Calu3 (cell line): ENCODE measurements at places on chromosomes 11 and 22. TPM values are rescaled to one million over a fixed set of nuclear protein-coding genes. Genes with fewer than 3 reads are reported as not detected.

DNA sequence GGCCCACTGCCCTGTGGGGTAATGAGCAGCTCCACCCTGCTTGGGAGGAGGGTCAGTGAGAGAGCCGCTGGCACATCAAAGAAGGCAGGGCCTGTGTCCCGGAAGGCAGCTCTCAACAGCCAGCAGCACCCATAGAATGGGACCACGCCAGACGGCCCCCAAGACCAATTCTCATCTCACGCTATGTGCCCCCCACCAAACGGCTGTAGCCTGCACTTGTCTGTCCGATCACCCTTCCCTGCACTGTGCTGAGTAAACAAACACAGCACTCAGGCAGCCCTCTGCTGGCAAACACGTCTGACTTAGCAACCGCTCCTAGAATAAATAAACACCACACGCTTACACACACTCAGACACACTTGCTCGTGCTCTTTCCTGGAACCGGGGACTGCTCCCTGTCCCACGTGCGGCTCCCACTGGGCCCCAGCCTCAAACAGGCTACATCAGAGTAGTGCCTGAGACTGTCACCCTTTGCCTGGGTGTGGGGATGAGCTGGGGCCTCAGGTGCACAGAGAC, 53.2 kb upstream of the CDON start:
- H3K36me3 ChIP-seq: no peaks in the 10 kb centered on the region
- peak; percentile 65 for DNase-seq
- H3K27me3 ChIP-seq: no peaks in the 10 kb centered on the region
- H3K4me1 ChIP-seq: peaks cover 16% of the 10 kb centered on the region
- peak overlapping the region; percentile 35 for H3K27ac ChIP-seq

The LINC01488 gene
- total RNA-seq: not detected in 2 replicates

The MRGPRF gene
- total RNA-seq: 0.14 and 0.15 TPM in 2 replicates

GRCh38 chr22:23569716-23570115, 10.4 kb downstream of the IGLL1 start:
- H3K36me3 ChIP-seq: peaks cover 6% of the 10 kb centered on the region
- DNase-seq: no peak
- H3K27ac ChIP-seq: no peak overlapping the region
- H3K27me3 ChIP-seq: peaks cover 81% of the 10 kb centered on the region
- H3K4me3 ChIP-seq: no peak overlapping the region

DNA sequence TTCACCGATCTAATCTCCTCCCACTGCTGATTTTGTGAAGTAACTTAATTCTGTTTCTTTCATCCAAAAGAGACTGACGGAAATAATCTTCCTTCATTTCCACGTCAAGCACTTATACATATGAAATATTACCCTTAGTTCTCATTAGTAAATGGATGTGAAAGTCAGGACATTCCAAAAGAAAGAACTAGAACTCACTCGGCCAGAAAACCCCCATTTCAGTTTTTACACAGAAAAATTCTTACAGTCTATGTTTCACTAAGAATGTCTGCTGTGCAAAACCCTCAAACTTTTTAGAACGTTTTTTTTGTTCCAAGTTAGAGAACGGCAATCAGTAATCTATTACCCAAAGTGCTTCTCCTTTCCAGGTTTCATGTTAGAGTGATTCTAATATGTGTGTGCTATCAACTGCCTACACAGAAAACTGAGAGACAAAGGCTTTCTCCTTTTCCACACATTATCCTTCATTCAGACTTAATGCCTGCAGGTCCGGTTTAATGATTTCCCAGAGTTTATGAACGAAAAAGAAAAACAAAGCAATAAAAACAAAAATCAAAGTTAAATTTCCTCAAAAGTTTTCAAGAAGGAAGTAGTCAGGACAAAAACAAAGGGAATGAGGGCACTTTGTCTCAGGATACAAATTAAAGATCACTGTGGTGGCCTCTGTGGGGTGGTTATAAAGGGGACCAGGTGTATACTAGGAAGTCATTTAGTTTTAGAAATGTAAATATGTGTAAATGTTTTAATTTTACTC, 11.3 kb upstream of the SESN3 start:
- H3K36me3 ChIP-seq: no peaks in the 10 kb centered on the region
- no peak overlapping the region for H3K27ac ChIP-seq
- H3K4me3 ChIP-seq: no peak overlapping the region
- H3K4me1 ChIP-seq: no peaks in the 10 kb centered on the region
- DNase-seq: no peak
- H3K27me3 ChIP-seq: no peaks in the 10 kb centered on the region

GRCh38 chr11:47186076-47186699, at the start of gene PACSIN3:
Gene PACSIN3, minus strand, starts transcription at chr11:47186434. Its CDS starts 3,707 bp downstream, at chr11:47182727.
- H3K4me1 ChIP-seq: peaks cover 9% of the 10 kb centered on the region
- H3K27me3 ChIP-seq: no peaks in the 10 kb centered on the region

The SERPING1 gene
- total RNA-seq: 61.8 and 112 TPM in 2 replicates

The PGA4 gene
- not detected in 2 replicates for total RNA-seq

The CNGA4 gene
- 0.32 TPM in 1 of 2 replicates, not detected in the other for total RNA-seq

DNA sequence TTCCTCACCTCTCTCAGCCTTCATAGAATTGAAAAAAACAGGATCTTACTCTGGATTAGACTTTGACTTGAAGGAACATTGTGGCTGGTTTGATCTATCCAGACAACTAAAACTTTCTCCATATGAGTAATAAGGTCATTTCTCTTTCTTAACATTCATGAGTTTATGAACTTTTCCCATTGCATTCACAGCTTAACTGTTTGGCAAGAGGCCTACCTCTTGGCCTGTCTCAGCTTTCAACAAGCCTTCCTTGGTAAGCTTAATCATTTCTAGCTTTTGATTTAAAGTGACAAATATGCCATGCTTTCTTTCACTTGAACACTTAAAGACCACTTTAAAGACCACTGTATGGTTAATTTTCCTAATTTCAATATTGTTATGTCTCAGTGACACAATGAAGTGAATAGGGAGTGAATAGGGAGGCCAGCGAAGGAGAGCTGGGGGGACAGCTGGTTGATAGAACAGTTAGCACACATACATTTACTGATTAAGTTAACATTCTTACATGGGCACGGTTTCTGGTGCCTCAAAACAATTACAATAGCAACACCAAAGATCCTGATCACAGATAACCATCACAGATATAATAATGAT, 17.0 kb downstream of the IMMP1L start:
- no peak overlapping the region for H3K27ac ChIP-seq
- peaks cover 5% of the 10 kb centered on the region for H3K36me3 ChIP-seq
- H3K27me3 ChIP-seq: no peaks in the 10 kb centered on the region

- no peak overlapping the region for H3K27ac ChIP-seq
- H3K36me3 ChIP-seq: peaks cover 50% of the 10 kb centered on the region
- no peaks in the 10 kb centered on the region for H3K4me1 ChIP-seq
- DNase-seq: peak; percentile 84
Observed at GRCh38 chr11:61776561-61777075, 15.8 kb downstream of the TMEM258 start.

The FZD4 gene
- 2.5 and 2.7 TPM in 2 replicates for total RNA-seq

The OR6M1 gene
- not detected in 2 replicates for total RNA-seq

- no peak for DNase-seq
- no peak overlapping the region for H3K4me3 ChIP-seq
- no peaks in the 10 kb centered on the region for H3K27me3 ChIP-seq
- peaks cover 8% of the 10 kb centered on the region for H3K36me3 ChIP-seq
- peaks cover 15% of the 10 kb centered on the region for H3K4me1 ChIP-seq
- no peak overlapping the region for H3K27ac ChIP-seq
Observed at GRCh38 chr11:130115218-130115617, 44.4 kb upstream of the ST14 start.

DNA sequence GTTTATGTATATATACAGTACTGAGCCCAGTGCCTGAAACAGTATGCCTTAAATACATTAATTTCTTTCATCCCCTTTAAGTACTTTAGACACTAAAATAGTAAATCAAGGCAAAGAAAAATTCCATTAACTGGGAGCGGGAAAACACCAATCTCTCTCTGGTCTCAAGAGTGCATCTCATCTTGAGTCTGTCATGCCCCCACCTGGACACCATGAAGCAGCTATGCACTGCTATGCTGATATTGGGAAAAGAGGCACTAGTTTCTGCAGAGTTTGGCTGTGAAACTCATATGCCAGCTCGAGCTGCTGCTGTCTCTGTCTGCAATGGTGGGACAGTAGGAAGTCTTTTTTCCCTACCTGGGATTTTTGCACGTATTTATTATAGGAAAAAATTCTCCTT, 754.4 kb upstream of the RAG2 start:
- H3K4me1 ChIP-seq: no peaks in the 10 kb centered on the region
- DNase-seq: no peak
- no peaks in the 10 kb centered on the region for H3K27me3 ChIP-seq
- H3K36me3 ChIP-seq: no peaks in the 10 kb centered on the region

GRCh38 chr11:30917859-30918478, 331.8 kb upstream of the MPPED2 start:
- no peaks in the 10 kb centered on the region for H3K4me1 ChIP-seq
- no peak overlapping the region for H3K4me3 ChIP-seq
- H3K27ac ChIP-seq: no peak overlapping the region
